ENCODE measurements at places on chromosomes 11 and 22.

DNA sequence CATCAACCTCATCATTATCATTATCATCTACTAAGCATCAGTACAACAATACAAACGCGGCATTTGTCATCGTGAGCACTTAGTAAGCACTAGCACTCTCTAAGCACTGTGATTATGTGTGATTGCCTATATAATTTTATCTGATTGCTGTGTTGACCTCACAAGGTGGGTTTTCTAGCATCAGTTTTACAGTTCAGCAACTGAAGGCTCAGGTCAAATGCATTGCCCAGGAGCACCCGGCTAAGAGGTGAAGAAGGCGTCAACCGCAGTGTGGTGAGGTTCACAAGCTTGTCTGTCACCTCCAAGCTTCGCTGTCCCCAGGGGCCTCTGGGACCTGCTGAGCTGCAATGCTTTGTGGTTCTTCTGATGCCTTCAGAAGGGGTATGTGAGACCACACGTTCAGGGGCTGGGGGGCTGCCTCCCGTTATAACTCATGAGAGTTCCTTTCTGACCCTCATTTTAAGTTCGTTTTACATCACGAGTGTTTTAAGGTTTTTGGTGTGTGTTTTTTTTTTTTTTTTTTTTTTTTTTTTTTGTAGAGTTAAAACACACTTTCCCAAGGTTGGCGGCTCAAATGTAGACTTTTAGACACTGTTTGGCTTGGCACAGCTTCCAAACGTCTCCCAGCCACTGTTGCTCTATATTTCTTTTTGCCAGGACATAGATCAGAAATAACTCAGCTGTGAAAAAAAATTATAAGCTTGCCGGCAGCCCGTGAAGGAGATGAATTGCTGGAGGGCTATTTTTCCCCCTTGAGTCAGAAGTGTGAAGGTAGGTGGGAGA is 33.8 kb upstream of the SCUBE1 start:
- DNase-seq = no peak

GRCh38 chr22:37739611-37740049 is 42.8 kb downstream of the TRIOBP start:
- DNase-seq = no peak

GRCh38 chr11:88246696-88247095 is 71.5 kb upstream of the RAB38 start:
- peak; percentile 67 for DNase-seq

- no peak for DNase-seq
Observed at GRCh38 chr22:23268139-23268712, 87.9 kb downstream of the BCR start.

- no peak for DNase-seq
Observed at GRCh38 chr11:6818967-6819366, 19.5 kb upstream of the OR6A2 start.

GRCh38 chr11:117354550-117354949 is 26.9 kb downstream of the CEP164 start:
- DNase-seq = no peak

DNA sequence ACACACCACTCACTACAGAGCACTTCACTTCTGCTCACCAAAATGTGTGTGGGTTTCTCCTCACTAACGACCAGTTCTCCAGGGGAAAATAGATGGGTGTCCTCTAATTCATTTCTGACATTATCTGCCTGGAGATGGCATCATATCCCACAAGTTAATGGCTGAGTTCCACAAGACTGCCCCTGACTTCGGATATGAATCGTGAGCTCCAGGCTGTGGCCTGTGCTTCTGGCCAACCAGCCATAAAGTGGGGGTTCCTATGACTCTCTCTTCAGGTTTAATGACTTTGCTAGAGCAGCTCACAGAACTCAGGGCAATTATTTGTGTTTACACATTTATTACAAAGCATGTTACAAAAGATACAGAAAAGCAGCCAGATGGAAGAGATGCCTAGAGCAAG is 113.0 kb upstream of the SYT13 start:
- DNase-seq = no peak

- DNase-seq = no peak
Observed at GRCh38 chr11:19345848-19346681, 105.3 kb upstream of the E2F8 start.

Measured in lower leg skin (tissue), 4 donors.